ENCODE measurements at places on chromosomes 7 and 10.

- no peak for DNase-seq
Observed at GRCh38 chr10:80532571-80532970, 5.1 kb upstream of the SH2D4B start.

- DNase-seq: no peak
Observed at GRCh38 chr10:63636812-63637211, 115.6 kb downstream of the REEP3 start.

- no peak for DNase-seq
Observed at GRCh38 chr7:102836191-102836919, 76.4 kb upstream of the LRRC17 start.

DNA sequence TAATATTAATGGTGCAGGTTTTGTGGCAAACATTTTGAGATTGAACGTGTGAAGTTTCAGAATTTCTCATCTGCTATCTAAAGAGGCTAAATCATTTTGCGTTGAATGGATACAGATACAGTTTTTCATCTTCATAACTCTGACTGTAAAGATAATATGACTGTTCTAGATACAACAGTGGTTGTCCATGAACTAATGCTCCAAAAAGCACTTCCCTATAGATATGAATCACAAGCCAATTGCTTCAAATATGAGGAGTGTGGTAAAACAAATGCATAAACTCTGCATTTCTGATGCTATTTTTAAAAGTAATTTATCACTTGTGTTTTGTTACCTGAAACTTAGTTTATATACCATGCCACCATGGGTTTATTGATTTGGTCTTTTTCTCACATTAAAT is 750.1 kb downstream of the MAGI2 start:
- no peak for DNase-seq

- DNase-seq: no peak
Observed at GRCh38 chr7:105298439-105298894, 90.3 kb downstream of the SRPK2 start.

DNA sequence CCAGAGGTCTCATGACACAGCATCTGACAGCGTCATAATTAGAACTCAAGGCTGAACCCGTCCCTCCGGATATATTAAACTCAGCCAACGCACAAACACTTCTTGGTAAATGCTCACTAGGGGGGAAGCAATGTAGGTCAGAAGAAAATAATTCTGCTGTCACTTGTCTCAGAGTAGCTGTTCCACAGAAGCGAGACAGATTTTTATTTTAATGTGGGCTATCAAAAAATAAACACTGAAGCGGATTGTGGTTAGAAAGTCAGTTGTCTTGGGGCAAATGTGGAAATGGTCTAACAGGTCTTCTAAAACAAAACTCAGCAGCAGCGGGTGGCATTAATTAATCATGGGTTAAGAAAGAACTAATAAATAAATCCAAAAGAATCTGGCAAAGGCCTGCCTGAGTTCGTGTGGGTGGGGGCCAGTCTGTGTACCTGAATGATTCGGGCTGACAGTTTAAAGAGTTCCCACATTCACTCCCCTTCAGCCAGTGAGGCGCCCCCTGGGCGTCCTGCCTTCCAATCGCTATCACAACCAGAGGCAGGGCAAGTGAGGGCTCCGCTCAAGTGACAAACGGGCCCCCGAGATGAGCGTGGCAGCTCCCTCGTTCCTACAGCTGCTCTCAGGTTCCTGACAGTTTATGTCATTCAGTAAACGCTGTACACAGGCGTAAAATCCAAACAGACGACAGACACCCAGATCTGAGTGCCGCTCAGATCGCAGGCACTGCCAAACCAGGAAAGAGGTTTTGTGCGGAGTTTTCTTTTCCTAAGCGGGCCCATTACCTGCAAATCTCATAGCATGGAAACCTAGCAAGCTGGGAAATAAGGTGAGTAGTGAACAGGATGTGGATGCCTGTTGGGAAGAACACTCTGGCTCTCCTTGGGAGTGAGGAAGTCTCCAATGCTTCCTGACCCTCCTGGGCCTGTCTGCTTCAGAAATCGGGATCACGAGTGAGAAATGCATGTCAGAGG is 52.9 kb downstream of the NRAP start:
- DNase-seq: no peak

DNA sequence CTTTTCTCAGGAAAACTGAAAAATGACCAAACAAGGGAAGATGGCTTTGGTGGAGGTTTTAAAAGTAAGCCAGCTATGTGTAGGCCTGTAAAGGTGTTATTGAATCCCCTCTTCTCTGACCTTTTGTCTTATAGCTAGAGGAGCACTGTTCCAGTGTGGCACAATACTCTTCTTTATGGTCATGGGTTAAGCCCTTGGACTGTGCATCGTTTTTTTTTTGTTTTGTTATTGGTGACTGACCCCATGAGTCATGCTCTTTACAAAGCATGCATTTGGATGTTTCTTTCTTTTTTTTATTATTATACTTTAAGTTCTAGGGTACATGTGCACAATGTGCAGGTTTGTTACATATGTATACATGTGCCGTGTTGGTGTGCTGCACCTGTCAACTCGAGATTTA is 19.6 kb upstream of the FAM25A start:
- no peak for DNase-seq

DNA sequence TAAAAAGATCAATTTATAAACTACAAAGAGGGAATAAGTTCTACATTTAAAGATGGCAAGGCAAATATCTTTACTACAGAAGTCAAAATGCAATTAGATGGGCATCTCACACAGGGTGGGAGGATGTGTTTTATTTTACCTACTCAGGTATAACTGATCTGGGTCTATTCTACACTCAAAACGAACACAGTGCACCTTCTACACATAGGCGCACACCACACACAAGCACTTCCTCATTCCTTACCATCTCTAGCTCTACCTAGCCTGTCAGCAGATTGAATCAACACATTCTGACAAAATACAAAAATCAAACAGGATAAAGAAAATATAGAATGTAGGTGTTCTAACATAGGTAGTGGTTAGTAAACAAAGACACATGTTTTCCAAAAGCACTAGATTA is 64.8 kb downstream of the SGCE start:
- DNase-seq: no peak

GRCh38 chr10:22619101-22619500 is 95.3 kb downstream of the PIP4K2A start:
- no peak for DNase-seq

GRCh38 chr10:19921300-19922140 is 105.3 kb downstream of the PLXDC2 start:
- DNase-seq: no peak

DNA sequence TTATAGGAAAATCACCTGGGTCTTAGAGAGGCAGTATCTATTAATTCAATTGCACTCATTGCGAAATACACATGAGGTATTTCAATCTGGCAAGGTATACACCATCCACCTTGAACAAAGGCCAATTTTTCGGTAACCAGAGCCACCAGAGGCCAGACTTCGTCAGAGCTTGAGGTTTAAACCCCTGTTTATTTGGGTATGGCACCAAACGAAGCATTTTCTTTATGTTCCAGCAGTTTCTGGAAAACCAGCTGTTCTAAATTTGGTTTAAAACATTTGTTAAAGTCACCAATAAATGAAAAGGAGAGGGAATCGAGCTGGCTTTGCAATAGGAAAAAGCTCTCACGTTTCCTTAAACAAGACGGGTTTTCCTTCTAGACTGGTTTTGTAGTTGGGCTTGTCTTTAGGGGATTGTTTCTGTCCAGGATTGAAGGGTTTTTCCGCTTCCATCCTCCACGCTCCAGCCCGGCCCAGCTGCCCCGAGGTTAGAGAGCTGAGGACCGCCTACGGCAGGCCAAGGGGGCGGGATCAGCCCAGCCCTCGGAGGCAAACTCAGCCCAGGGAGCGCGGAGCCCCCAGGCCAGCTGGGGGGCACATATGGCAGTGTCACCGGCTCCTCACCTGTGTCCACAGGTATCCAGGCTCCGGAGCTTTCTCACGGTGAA is 539.4 kb upstream of the MGMT start:
- DNase-seq: no peak

- DNase-seq: no peak
Observed at GRCh38 chr7:10662491-10662890, 311.2 kb upstream of the PHF14 start.

GRCh38 chr7:79820387-79820786 is 314.2 kb upstream of the GNAI1 start:
- no peak for DNase-seq

DNA sequence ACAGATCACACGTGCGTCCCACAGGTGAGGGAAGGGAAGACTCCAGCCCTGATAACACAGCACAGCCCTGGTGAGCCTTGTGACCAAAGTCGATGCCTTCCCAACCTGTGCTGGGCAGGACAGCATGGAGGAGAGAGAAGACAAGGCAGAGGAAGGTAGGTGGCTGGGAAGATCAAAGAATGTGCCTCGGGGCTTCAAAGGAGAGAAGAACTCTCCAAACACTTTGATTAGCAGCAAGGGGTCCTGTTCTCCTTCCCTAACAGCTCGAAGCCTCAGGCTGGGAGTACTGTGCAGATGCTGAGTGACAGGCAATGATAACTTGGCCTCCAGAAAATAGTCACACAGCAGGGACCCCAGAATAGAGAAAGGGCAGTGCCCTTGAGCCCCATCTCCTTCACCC is 288.5 kb downstream of the TCERG1L start:
- DNase-seq: no peak

- DNase-seq: no peak
Observed at GRCh38 chr10:128265596-128265995, 139.4 kb upstream of the MKI67 start.

Measured in GM12891 (cell line).